ENCODE measurements at places on chromosomes 4 and X.

DNA sequence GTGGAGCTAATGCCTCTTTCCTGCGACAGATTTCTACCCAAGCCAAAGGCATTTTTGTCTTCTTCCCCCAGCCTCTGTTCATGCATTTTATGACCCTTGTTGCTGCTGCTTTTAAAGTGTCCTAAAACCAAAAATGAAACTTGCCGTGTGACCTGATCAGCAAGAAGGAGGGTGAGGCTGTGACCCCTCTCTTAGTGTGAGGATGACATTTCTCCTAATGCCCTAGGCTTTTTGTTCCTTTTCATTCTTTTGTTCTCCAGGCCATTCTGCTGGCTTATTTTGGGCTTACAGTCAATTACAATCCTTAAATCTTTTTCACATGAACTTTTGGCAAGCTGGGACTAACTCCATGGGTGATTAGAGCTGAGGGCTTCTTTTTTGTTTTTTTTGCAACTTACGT lies 34.4 kb downstream of the PTTG2 start:
- no peak for DNase-seq

DNA sequence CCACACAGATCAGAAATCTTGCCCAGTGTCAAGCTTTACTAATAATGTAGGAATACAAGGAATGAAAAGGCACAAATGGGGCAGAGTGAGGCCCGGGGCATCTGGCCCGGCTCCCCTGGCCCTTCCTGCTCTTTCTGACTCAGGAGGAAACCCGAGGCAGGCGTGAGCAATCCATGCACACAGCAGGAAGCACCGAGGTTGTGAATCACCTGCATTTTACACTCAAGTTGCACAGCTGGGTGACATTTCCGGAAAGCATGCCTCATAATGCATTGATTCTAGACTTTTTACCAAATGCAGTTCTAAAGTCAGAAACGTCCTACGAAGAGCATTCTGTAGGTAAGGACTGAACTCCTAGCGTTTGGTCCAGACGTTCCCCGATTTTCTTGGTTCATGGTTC lies 38.9 kb downstream of the PRIMPOL start:
- no peak for DNase-seq

- no peak for DNase-seq
Observed at GRCh38 chr4:152784490-152785350, 5.0 kb downstream of the ARFIP1 start.

DNA sequence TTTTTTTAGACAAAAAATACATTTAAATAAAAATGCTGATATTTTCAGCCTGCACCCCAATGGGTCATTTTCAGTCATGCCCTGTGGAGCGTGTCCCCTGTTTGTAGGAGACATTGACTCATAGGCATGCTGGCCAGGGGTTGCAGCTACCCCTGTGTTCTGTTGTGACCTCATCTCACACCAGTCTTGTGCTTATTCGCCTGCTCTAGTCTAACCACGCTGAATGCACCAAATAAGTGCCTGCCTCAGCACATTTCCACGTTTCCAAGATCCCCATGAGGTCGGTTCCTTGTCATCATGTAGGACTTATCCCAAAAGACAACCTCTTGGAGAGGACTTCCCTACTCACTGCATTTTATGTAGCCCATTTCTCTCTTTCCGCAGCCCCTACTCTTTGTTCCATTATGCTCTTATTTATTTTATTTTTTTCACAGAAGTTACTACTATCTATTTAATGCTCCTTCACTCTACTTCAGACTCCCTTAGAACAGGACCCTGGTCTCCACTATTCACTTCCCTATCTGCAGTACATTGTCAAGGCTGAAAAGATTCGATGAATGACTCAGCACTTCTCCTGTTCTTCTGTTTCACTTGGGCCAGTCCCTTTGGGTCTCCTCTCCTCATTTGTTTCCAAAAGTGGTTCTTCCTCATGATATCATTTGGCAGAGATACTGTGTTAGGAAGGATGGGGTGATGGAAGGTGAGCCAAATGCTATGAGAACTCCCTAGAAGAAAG lies 109.7 kb downstream of the MSL3 start:
- no peak for DNase-seq

- DNase-seq = no peak
Observed at GRCh38 chrX:136147976-136148375, 643 bp downstream of the FHL1 start.

DNA sequence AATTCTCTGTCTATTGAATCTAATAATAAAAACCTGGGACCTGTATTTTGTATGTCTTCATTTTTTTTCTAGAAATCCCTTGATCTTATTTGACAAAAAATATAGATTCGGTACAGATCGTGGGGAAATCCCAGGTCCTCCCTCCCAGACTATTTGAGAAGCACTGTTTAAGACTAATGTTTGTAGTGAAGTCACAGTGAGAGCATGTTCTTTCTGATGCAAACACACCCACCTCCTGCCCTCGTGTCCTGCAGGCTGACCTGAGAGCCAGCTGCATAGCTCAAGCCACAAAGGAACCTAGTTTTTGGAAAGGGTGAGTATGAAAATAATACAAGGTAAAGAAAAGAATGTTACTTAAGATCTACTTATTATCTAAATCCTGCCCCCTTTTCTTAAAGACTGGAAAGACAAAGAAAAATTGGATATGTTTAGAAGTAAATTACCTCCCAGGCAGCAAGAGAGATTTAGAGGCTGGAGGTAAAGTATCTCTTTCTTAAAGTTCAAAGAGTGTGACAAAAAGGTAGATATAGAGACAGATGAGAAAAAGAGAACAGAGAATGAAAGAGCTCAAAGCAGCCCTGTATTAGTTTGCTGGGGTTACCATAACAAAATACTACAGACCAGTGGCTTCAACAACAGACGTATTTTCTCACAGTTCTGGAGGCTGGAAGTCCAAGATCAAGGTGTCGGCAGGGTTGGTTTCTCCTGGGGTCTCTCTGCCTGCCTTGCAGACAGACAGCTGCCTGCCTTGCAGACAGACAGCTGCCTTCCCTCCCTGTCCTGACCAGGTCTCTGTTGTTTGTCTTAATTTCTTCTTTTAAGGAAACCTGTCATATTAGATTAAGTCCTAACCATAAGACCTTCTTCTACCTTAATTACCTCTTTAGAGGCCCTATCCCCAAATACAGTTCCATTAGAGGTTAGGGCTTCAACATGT lies 20.4 kb upstream of the DCTD start:
- DNase-seq = no peak

DNA sequence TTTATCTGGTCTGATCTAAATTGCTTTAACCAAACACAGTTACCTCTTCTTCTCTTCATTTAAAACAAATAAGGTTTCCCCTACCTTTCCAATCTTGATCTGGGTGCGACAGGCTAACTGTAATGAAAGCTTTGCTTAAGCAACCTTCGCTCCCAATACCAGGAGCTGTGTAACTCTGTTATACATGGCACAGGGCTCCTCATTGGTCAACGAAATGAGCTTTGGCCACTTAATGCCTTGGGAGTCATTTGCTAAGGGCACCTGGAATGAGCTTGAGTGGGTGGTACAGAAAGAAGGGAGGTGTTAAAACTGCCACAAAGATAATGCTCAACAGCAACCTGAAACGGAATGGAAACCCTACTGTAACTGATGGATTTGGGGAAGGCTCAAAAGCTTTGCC lies 140.5 kb downstream of the CHRNA9 start:
- no peak for DNase-seq

DNA sequence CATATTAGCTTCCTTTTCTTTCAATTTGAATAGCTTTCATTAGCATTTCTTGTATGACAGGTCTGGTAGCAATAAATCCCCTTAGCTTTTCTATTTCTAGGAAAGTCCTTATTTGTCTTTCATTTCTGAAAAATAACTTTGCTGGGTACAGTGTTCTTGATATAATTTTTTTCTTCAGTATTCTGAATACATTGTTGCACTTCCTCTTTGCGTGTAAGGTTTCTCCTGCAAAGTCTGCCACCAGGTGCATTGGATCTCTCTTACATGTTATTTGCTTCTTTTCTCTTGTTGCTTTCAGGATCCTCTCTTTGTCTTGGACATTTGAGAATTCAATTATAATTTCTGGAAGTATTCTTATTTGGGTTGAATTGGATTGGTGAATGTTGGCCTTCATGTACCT lies 663.7 kb downstream of the GRXCR1 start:
- no peak for DNase-seq

- no peak for DNase-seq
Observed at GRCh38 chr4:1842993-1843448, 12.9 kb downstream of the LETM1 start.

GRCh38 chrX:134821370-134821769 lies 163.1 kb upstream of the PLAC1 start:
- DNase-seq = no peak

DNA sequence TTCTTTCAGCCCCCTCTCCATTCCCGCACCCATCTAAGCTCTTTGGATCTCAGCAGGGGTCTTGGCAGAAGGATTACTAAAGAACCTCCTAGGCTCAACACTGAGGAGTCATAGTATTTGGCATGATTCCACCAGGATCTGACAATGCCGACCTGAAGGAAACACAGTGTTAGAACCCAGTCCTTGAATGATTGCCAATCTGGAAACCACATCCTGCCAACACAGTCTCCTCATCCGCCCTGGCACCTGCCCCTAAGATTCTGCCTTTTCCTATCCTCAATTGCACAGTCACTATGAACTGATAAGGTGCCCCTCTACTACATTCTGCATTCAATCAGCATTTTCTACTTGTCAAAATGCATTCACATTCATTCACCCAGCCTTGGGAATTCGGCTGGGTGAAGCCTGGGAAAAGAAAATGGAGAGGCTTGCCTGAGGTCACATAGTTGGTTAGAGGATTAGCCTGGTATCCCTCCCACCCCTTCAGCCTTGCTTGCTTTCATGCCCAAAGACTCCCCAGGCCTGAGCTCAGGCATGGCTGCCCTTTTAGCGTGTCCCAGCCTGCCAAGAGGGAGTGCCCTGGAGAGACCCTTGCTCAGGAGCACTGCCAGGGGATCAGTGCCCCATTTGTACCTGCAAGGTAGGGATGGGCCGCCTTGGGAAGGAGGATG lies 2.2 kb upstream of the CLDN2 start:
- DNase-seq = no peak

GRCh38 chr4:6362243-6362885 lies 92.7 kb downstream of the WFS1 start:
- DNase-seq = no peak

GRCh38 chrX:70755850-70756249 lies 152.7 kb downstream of the TEX11 start:
- DNase-seq = peak; percentile 39

DNA sequence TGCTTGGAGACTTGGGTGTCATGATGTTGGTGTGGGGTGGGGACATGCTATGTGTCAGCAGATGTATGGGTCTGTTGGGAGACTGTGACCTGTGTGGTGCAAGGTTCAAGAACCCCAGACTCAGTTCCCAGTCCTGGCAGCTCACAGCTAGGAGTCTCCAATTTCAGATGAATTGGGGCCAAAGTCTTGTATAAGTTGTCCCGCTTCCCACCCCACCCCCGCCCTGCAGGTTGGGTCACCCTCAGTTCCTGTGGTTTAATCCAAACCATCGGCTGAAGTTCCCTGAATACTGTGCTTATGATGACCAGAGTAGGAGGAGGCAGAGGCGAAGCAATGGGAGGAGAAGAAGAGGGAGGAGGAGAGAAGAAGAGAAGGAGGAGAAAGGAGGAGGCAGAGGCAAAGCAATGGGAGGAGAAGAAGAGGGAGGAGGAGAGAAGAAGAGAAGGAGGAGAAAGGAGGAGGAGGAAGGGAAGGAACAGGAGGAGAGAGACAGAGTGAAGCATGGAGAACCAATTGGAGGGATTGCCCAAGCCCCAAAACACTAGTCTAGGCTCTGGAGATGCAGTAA lies 112.6 kb downstream of the EFNB1 start:
- DNase-seq = no peak

DNA sequence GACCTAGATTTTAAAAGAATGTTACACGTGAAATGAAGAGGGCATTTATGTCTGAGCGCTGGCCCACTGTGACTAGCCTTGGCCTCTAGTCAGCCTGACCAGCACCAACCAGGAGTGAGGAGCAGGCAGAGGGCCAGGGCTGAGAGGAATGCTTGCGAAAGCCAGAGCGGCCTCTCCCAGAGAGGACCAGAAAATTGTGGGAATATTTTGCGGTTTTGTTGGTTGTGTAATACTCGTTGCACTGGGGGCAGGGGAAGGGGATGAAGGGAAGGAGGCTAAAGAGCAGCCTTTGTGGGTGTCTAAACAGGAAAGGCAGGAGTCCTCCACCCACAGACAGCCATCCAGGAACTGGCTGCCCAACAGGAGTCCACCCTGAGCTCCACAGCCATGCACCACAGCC lies 3.8 kb downstream of the GABRE start:
- no peak for DNase-seq

GRCh38 chr4:7074426-7074825 lies 6.6 kb upstream of the GRPEL1 start:
- DNase-seq = no peak

DNA sequence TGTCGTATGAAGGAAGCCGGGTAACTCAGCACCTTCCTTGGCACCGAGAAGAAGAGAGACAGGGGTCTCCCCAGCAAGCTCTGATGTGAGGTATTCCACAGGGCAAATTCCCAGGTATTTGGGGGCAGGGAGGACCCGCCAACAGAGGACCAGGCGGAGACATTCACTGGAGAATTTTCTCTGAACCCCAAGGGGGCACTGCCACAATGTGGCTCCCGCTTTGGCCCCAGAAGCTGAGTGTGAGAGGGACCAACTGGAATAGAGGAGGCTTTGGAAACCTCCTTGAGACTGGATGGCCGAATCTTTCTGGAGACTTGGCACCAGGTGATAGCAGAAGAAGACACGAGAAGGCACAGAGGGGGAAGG lies 735 bp upstream of the GABRE start:
- no peak for DNase-seq

DNA sequence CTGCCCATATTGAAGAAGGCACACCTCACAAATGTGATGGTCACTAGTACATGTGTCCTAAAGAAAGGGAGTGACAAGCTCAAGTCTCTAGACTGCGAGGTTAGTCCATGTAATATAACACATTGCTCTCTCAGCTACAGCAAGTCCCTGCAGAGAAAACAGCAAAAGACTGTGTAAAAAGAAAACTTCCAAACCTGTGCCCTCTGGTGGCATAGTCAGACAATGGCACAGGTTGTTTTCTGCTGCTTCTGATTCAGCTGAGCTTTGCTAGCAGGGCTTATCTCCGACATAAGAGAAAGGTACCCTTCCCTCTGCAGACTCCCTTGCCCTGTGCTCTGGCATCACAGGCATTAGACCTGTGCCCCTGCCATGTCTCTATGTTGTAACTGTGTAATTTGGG lies 1.4 kb upstream of the SERPINA7 start:
- DNase-seq = no peak

- DNase-seq = no peak
Observed at GRCh38 chr4:114603497-114603896, 4.9 kb downstream of the UGT8 start.

- no peak for DNase-seq
Observed at GRCh38 chr4:8580321-8581093, at the start of gene GPR78. GPR78 (plus strand) TSS chr4:8580392; CDS start chr4:8580983, 591 bp downstream.
